ENCODE measurements at places on chromosomes 4 and X. TPM values are rescaled to one million over a fixed set of nuclear protein-coding genes. Genes with fewer than 3 reads are reported as not detected.

The HDX gene
- total RNA-seq = 1.4 TPM

The CD38 gene
- total RNA-seq = not detected

The TMPRSS11D gene
- 11.3 TPM for total RNA-seq

The RHOXF2 gene
- total RNA-seq = not detected

The HTR2C gene
- not detected for total RNA-seq

Measured in nasal cavity respiratory epithelium epithelial cell of viscerocranial mucosa (primary cell).